DMS79 (cell line): ENCODE measurements at places on chromosomes 11 and 22.

- no peak for DNase-seq
These were observed 19.8 kb downstream of the SPECC1L start for GRCh38 chr22:24290459-24290858.

- DNase-seq, result no peak
These were observed 132.4 kb downstream of the MN1 start for GRCh38 chr22:27668828-27669797.

GRCh38 chr11:86629045-86629706, 43.2 kb downstream of the ME3 start:
- DNase-seq, result no peak

DNA sequence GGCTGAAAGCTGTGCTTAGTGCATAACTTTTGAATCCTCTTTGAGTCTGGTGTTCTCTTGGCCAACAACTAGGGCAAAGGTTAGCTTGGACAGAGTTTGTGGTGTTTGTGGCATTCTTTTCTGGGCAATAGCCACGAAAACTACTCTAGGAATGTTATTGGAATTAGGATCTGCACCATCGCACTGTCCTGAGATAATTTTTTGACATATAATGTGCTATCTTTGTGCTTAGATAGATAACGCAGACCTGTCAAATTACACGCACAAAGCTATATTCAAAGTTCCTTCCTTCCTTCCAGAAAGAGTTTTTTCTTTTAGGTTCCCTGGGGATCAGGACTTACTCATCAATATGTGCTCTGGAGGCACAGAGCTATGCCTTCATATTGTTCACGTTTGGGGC, 166.8 kb upstream of the MTMR2 start:
- DNase-seq, result no peak

- no peak for DNase-seq
These were observed 588.9 kb downstream of the ETS1 start for GRCh38 chr11:127998421-127998820.

DNA sequence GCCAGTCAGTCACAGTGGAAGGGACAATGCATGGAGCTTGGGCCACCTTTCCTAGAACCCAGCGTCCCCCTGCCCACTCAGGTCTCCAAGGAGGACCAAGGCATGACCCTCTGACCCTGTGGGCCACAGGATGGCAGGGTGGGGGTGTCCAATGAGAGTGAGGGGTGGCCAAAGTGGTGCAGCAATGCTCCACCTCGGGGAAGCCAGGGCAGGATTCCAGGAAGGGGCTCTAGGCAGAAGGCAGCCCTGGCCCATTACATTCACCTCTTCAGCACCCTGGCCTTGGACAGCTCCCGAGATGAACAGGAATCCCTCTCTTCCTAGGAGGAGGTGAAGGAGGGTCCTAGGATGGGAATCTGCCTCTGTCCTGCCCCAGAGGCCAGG, 597.5 kb downstream of the BRD1 start:
- no peak for DNase-seq

DNA sequence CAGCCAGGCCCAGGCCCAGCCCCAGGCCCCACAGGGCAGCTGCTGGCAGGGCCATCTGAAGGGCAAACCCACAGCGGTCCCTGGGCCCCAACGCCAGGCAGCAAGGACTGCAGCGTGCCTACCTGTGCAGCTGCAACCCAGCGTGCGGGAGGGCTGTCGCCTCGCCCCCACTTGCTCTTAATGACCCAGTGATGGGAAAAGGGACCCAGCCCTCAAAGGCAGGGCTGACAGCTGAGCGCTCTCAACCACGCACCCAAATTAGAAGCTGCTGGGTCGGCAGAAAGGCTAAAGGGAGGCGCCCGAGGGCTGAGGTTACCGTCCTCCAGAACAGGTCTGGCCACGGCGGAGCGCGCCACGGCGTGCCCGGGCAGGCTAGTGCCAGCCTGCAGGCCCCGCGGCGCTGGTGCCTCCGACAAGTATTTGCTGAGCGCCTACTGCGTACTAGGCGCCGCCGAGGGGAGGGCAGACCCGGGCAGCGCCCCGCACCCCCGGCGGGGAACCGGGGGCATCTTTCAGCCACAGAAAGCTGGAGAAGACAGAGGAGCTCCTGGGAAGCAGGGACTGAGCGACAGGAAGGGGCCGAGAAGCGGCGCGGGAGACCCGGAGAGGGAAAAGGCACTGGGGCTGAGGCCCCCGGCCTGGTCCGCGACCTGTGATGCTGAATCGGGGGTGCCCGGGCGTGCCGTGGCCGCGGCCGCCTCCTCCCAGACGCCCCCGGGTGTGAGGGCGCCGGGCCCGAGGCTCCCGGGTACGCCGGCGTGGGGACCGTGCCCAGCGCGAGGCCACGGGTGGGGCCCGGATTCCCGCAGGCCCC, 773 bp downstream of the HRAS start:
- peak; percentile 11 for DNase-seq

DNA sequence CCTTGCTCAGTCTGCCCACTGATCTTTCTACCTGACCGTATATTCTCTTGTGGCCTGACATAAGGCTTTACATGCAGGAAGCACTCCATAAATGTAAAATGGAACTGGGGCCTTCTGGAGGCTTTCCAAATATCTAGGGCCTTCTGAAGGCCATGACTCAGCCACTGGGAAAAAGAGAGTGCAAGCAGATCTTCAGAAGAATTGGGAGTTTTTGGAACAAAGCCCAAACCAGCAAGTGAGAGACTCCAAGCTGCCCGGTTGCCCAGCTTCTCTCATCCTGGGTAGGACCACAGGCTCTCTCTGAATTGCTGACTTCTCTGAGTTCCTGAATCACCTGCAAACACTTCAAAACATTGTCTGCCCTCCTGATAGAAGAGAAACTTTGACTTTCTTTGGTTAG, 107.9 kb upstream of the BMAL1 start:
- DNase-seq, result peak; percentile 82

DNA sequence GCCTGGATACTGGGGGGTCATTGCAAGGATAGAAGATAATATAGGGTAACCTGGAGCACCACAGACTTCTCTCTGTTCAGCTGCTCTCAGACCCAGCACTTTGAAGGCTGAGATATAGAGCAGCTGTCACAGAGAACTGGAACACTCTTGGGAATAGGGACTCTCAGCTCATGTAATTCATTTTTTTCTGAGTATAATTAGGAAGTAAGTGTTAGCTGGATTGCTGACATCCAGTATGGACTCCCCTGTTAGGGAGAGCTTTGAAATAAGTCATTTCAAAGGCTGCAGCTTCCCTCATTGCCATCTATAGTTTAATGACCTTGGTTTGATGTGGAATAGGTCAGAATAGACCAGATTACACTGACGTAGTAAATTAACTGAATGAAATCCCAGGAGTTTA, 120.8 kb upstream of the POU2AF2 start:
- DNase-seq, result no peak

- no peak for DNase-seq
These were observed 11.9 kb upstream of the SYTL2 start for GRCh38 chr11:85822814-85823213.

DNA sequence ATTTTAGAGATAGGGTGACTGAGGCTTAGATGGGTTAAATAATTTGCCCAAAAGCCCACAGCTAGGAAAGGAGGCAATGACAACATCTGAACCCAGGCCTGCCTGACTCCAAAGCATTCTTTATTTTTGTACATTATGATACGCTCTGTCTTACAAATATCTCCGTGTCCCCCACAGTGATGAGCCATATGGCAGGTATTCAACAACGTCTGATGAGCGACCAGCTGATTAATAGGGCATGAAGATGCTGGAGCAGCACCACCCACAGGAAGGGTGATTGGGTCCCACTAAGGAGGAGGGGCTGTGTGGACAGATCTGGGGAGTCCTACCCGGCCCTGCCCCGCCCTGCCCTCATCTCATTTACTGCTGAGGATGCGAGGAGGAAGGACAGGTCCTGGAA, 380.6 kb downstream of the CADM1 start:
- DNase-seq, result no peak

- DNase-seq, result no peak
These were observed at the start of gene SEC14L3 for GRCh38 chr22:30471616-30472318. Gene SEC14L3, minus strand, starts transcription at chr22:30472017. Its CDS starts 59 bp downstream, at chr22:30471958.

- no peak for DNase-seq
These were observed 26.0 kb downstream of the POU2AF1 start for GRCh38 chr11:111352935-111353710.

GRCh38 chr11:125494031-125494360, 2.1 kb downstream of the FEZ1 start:
- DNase-seq, result no peak

DNA sequence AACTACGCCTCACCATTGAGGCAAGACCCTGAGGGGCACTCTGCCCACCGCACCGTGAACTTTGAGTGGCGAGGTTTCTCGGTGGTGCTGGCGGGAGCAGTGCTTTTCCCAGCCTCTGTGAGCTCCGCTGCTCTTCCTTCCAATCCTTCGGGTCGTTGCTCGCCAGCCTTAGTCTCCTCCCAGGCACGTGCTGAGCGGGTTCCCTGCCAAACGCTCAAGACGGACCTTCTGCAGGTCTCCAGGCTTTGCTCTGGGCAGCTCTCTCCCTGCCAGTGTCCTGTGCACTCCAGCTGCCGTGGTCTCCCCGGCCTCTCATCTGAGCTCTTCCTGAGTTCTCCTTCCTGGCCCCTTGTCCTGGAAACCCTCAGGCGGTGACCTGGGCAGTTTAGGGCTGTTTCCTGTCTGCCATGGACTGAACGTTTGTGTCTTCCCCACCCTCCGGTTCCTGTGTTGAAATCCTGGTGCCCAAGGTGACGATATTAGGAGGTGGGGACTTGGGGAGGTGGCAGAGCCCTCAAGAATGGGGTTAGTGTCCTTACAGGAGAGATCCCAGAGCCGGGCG, 11.2 kb upstream of the MUC6 start:
- no peak for DNase-seq

DNA sequence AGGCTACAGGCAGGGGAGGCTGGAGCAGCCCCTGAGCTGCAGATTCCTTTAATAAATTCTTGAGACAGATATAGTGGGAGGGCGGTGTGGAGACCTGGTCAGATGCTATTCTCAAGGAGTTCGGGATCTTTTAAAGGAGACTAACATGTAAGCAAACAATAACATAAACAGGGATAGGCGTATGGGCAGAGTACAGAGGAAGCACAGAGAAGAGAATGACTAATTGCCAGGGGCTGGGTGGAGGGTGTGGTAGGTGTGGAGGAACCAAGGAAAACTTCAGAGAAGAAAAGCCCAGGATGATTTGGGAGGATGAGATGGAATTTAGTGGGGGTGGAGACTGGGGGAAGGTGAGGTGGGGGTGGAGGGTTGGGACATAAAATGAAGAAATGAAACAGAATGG, 9.7 kb upstream of the HEPHL1 start:
- no peak for DNase-seq

DNA sequence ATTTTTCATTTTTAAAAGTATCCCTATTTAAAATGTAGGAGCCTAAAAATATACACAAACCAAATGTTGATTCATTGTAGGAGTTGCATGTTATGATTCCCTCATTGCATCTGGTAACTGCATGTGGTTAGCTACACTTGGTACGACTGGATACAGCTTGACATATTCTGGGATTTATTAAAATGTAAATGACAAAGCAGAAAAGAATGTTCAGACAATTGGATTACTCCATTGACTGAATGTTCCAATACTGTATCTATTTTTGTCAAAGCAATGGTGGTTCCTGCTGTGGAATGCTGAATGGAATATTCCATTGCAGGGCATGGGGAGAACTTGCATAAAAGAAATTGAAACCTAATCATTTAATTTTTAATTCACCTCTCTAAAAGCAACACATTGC, 30.8 kb downstream of the BLID start:
- no peak for DNase-seq

- no peak for DNase-seq
These were observed 30.8 kb downstream of the MARK2 start for GRCh38 chr11:63869683-63870082.

- DNase-seq, result no peak
These were observed 951.6 kb downstream of the DLG2 start for GRCh38 chr11:84675396-84676025.

DNA sequence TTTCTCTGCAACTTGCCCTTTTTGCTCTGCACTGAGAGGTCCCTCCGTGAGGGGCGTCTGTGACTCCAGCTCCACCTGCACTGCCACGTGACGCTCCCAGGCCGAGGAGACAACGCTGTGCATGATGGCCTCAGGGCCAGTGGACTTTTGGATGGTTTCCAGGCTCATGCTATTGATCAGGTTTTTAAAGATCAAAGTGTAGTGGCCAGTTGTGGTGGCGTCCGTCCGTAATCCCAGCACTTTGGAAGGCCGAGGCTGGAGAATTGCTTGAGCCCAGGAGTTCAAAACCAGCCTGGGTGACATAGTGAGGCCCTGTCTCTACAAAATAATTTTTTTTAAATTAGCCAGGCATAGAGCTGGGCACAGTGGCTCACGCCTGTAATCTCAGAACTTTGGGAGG, 16.1 kb downstream of the RPL3 start:
- no peak for DNase-seq

DNA sequence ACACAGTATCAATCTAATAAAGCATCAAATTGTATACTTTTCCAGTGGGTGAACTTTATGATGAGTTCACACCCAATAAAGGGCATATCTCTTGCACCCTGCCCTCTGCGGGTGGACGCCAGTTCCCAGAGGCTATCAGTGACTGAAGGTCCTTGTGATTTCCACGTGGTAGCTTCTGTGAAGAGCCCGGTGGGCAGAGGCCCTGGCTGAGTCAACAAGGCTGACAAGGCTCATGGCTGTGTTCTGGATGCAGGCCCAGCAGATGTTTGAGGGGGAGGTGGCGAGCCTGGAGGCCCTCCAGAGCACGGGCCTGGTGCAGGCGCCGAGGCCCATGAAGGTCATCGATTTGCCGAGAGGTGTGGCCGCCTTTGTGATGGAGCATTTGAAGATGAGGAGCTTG, 71.4 kb downstream of the PIWIL3 start:
- DNase-seq, result peak; percentile 64

DNA sequence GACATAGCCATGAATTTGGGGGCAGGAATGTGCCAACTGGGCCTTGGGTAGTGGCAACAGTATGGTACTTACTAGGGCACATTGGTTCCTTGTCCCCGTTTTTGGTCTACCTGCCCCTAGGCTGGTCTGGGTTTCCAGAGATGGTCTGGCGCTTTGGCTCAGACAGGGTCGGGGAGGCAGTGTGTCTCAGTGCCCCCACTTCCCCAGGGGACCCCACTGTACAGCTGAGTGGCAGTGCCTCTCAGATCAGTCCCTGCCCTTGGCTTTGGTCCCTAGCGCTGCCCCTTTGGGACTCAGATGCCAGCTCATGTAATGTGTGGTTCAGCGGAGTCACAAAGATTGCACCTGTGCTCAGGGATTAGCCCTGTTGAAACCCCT, 3.3 kb downstream of the RIC8A start:
- no peak for DNase-seq

DNA sequence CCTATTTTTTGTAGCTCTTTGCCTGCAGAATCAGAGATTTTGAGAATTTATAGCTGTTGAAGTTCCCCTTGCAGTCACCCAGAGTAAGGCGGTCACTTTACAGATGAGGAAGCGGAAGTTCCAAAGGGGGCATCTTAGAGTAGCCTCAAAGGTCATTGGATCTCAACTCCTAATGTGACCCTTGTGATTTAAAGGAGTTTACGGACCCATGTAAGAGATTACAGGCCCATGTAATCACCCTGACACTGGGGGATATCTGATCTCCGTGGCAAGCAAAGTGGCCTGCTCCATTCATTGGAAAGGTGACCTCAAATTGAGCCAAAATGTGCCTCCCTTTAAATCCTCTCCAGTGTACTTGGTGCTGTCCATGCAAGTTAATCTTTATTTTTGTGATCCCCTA, 15.7 kb downstream of the P2RX3 start:
- no peak for DNase-seq

- DNase-seq, result no peak
These were observed 13.9 kb downstream of the ZNF74 start for GRCh38 chr22:20407829-20408228.

- no peak for DNase-seq
These were observed 1.9 kb upstream of the SCARF2 start for GRCh38 chr22:20439556-20439927.

- DNase-seq, result no peak
These were observed 33.0 kb downstream of the SERGEF start for GRCh38 chr11:17979770-17980371.

- DNase-seq, result no peak
These were observed 4.1 kb downstream of the SUN2 start for GRCh38 chr22:38751422-38752346.
